ENCODE measurements at places on chromosomes 2 and 18.

DNA sequence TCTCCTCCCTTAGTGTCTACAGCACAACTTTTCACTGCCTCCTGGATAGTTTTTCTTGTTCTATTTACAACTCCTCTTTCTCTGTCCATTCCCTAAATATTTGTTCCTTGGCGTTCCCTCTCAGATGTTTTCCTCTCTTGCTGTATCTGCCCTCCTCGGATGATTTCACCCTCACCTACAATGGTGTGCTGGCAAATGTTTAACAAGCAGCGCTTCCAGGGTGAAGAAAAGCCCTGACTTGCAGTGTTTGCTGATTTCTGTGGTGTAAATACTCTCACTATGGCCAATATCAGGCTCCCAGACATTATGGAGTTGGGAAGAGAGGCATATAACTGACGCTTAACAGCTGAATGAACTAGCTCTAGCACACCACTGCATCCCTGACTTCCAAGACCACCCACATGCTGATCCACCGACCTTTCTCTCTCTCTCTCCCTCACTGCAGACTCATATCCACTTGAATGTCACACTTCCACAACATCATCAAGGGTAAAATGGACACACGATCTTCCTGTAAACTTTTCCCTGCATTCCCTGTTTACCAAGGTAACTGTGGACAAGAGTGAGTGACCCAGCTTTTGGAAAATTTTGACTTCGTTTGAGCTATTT, 31.5 kb upstream of the SPTBN1 start:
- no peak for DNase-seq

DNA sequence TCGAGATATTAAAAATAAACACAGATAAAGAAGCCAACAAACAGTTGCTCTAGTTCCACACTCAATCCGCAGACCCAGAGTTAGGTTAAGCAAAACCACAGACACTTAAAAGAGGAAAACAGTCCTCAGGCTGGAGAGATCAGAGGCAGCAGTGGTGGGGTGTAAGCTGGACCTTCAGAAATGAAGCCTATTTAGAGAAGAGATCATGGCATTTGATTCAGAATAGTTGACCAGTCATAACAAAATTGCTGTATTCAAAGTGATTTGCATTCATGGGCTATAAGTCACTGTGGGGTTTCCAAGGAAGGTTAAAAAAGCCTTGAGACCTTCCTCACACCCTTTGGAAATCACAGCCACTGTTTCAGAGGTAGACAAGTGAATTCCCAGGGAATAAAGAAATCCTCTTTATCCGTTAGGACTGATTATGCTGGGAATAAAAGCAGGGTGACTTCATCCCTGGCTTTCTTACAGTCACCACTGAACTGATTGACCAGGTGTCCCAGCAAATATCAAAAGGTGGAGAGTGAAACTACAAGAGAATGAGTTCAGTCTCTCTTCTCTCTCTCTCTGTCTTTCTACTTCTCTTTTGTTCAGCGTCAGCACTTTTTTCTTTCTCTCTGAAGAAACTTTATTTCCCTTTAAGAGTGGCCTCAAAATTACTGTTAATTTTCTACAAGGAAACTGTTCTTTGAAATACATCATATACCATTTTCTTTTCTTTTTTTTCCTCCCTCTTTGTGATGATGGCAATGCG, 171.8 kb upstream of the PIK3C3 start:
- no peak for DNase-seq

DNA sequence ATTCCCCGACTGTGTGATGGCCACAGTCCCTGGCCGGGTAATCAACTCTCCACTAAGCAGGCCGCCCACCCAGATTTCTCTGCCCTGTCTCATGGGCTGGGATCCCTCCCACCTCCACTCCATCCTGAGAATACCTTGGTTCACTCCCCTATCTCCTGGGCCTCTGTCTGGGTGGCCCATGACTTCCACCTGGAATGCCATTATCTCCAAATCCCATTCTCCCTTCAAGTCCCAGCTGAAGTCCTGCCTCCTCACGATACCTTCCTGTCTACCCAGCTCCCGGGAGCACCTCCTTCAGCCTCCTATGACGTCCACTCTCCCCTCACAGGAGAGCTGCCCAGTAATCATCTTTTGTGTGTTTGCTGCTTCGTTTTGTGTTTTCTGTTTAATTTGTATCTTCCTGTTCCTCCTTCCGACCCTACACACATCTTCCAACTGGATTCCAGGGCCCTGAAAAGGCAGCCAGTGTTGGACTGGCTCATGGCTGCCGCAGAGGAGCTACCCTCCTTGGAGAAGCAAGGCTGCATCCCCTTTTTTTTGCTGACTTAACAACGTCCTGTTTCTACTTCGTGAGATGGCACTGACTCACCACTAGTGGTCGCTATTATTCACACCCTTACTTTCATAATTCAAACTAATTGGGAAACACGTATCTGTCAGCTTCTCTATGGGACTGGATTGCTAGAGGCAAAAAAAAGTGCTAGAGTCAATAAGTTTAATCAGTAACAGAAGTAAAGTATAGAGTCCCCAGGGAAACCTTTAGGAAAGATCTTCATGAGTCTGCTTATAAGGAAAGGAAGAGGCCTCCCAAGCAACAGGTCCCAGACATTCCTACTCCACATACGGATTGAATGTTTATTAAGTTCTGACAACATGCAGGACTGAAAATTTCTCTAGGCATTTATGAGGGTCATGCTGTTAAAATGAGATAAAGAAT, 171.9 kb upstream of the GATA6 start:
- peak; percentile 24 for DNase-seq

- DNase-seq, result no peak
These were observed 89.6 kb downstream of the EPAS1 start for GRCh38 chr2:46386763-46387162.

DNA sequence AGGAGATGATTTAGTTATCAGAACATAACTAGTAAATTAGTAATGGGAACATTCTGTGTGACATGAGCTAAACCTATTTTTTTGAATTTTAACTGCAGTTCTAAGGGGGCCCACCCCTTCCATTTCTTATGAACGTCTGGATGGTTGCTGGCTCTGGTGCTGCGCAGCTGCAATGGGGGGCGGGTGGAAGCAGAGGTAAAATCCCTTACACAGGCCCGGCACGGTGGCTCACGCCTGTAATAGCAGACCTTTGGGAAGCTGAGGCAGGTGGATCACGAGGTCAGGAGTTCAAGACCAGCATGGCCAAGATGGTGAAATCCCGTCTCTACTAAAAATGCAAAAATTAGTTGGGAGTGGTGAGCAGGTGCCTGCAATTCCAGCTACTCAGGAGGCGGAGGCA, 151.5 kb downstream of the GALR1 start:
- DNase-seq, result no peak

DNA sequence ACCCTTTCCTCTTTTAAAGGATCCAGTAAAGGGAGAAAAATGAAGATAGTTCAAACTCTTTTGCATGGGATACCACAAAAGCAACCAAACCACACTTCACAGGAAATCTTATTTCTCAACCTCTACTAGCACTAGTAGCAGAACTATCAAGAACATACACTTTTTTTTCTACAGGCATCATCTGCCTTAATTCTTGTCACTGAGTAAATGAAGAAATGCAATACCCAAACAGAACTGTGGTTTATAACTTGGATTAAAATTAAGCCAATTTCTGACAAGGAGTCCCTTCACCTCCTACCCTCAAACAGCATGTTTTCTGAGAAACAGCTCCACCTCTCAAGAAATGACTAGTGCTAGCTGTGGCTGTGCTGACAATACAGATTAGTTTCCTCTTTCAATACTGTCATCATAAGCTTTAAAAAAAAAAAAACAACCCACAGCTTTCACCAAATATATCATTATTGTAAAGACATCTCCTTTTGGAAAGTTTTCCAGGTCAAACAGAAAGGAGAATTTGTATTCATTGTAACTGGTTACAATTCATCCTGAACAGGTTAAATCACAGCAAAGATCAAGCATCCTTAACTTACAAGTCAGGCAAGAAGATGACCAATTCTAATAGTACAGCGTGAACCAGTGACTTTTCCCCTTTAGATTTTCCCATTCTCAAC, 44.4 kb downstream of the PTPN2 start:
- no peak for DNase-seq

- no peak for DNase-seq
These were observed 273.3 kb downstream of the CD226 start for GRCh38 chr18:69674292-69674877.

DNA sequence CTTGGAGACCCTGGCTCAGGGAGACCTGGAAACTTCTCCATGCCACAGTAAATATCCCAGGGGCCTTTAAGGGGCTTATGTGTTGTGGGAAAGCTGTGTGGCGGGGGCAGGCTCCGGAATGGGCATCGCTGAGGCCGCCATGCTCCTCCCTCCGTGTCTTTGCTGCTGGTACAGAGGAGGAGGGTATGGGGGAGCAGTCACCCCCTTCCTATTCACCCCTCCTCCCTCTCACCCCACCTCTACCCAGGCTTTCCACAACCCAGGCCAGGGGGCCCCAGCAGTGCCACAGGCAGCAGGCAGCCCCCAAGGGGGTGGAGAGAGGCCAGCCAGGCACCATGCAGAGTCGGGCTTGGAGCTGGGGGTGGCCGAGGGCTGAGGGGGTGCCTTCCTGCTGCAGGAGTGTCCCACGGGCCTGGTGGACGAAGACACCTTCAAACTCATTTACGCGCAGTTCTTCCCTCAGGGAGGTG, 28.0 kb upstream of the FAHD2A start:
- no peak for DNase-seq

GRCh38 chr2:72000110-72000509, 147.6 kb downstream of the CYP26B1 start:
- DNase-seq, result no peak

- DNase-seq, result peak; percentile 73
These were observed 357.5 kb upstream of the ID2 start for GRCh38 chr2:8324164-8324856.

DNA sequence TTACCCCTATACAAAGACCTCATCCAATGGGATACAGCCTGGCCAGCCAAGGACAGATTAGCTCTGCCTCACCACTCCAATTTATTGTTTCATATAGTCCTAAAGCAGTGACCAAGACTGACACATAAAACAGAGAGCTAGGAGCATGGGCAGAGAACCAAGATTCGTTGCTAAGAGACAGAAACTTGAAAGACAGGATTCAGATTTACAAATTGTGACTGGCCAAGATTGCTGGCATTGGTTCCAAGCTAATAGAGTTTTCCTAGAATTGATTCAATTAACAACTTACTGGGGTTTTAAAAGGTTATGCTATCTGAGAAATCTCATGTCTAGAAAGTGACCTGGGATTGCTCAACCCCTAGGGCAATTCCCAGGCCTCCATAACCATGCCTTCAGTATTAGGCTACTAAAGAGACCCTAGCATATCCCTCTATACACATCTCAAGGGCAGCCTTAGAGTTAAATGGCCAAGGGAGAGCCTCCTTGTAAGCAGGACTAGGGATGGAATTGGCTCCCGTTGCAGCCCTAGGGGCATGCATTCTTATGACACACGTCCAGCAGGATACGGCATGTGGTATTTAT, 75.6 kb downstream of the ICOS start:
- peak; percentile 23 for DNase-seq

DNA sequence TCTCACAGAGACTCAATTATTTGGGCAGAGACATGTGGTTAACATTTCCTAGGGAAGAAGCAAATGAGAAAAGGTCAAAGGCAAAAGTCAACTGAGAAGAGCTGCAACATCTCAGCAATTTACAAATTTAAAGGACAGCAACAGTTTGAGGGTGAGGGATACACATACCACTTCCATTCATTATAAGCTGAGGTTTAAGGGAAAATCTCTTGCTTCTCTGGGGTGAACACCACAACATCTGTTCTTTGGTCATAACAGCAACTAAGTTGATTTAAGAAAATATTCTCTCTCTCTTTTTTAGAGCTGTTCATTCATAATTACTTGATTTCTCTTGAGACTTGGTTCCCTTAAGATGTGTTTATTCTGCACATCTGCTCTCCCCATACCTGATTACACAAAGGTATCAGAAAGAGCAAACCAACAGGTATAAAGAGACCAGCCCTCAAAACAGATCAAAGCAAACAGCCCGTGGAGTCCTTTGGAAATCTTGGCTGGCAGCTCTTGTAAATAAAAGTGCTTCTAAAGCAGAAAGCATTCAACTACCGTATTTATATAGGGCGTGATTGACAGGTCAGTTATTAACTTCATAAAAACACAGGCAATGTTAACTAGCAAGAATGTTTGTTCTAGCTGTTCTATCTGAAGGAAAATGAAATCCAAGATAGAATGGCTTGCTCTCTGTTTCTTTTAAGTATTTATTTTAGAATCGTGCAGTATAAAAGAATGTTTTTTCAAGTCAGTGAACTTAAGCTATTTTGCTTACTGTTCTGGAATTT, 132.8 kb downstream of the THADA start:
- no peak for DNase-seq

DNA sequence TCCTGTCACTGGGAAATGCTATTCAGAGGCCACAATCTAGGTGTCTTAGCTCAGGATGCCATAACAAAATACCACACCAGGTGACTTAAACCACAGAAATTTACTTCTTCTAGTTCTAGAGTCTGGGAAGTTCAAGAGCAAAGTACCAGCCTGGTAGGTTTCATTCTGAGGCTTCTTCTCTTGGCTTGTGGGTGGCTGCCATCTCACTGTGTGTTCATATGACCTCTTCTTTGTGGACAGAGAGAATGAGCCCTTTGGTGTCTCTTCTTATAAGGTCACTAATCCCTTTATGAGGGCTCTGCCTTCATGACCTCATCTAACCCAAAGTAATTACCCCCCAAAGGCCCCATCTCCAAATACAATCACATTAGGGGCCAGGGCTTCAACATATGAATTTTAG, 57.3 kb downstream of the RHOB start:
- no peak for DNase-seq

GRCh38 chr2:175432021-175432420, 250.5 kb upstream of the ATP5MC3 start:
- peak; percentile 79 for DNase-seq

GRCh38 chr2:136383167-136383566, 265.2 kb upstream of the CXCR4 start:
- no peak for DNase-seq

DNA sequence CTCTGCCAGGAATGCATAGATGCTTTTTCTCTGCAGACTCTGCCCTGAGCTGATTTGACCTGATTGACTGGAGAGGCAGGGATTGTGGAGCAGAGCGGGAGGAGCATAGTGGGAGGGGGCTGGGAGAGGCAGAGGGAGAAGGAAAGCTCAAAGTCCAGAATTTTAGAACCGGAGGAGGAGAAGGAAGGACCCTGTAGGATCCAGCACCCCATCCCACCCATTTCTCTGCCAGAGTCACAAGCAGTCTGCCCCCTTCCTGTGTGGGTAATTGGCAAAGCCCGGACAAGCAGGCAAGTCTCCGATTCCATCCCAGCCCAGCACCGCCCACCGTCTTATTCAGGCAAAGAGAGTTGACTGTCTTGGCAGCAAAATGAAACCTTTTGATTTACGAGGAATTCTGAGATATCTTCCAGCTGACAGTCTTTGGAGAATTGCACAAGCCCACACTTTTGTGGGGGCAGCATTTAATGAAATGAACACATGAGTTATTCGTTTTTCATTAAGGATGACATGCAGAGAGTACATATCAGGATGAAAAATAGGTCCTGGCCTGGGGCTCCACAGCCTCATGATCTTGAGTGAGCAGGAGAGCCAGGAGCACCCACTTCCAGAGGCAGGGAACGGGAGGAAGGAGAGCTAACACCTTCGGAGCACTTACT, 103.1 kb downstream of the MCFD2 start:
- no peak for DNase-seq
